ENCODE measurements at places on chromosomes 3 and 15.

DNA sequence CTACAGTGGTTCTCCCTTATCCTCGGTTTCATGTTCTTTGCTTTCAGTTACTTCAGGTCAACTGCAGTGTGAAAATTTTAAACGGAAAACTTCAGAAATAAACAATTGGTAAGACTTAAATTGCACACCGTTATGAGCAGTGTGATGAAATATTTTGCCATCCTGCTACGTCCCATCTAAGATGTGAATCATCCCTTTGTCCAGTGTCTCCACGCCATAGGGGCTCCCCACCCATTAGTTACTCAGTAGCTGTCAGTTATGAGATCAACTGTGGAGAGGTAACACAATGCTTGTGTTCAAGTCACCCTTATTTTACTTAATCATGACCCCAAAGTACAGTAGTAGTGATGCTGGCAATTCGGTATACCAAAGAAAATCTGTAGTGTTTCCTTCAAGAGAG lies 47.4 kb downstream of the TJP1 start:
- no peak for DNase-seq

DNA sequence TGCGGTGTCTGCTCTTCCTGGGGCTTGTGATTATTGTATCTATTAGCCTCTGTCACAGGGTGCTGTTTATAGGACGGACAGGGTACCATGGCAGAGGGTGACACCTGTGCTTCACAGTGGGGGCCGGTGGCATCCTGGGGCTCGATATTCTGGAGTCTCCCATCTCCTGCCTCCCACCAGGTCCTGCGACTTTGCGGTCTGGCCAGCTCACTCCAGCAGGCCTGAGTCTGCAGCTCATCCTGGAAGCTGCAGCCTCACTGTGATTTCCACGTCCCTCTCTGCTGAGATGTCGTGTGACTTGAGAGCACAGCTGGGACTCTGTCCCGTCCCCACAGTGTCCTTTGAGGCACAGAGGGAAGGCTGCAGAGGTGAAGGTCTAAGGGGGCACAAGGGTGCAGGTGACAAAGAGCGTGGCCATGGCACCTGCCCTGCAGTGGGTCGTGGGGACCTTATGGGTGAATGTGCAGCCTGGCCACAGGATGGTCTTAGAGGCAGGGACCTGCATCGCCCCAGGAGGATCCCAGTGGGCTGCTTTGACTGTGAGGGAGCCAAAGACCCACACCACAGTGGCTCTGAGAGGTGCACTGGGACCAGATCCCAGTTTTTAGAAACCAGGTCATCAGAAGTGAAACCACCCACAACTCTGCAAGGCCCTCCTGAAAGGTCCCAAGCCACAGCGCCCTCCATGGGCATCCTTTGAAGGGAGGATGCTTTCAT lies 172.8 kb downstream of the KLF13 start:
- DNase-seq = no peak

DNA sequence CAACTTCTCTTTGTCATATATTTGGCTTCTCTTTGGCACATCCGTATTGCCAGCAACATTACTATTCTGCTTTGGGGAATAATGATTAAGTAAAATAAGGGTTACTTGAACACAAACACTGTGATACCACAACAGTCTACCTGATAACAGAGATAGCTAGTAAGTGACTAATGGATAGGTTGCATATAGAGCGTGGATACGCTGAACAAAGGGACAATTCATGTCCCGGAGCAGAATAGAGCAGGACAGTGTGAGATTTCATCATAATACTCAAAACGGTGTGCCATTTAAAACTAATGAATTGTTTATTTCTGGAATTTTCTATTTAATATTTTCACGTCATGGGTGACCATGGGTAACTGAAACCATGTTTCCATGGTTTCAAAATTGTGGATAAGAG lies 54.1 kb downstream of the SCN5A start:
- DNase-seq = no peak

- no peak for DNase-seq
Measured at GRCh38 chr3:138395865-138396751, 38.3 kb upstream of the ESYT3 start.

DNA sequence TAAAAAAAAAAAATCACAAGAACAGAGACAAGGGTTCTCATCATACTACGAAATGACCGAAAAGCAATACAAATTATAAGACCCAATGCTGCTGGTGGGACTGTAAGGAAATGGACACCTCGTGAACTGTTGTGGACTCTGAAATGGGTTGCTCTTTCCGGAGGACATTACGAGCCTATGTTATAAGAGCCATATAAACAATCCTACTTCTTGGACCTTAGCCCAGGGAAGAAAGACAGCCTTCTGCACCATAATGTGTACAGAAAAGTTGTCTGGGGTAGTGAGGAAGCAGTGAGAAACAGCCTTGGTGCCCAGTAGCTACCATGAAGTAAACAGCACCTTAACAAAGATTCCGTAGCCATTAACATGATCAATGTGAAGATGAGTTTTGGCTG lies 2.7 kb downstream of the SLC22A14 start:
- no peak for DNase-seq

GRCh38 chr15:38004218-38004861 lies 69.9 kb downstream of the TMCO5A start:
- no peak for DNase-seq

- no peak for DNase-seq
Measured at GRCh38 chr3:184333190-184333589, 4.2 kb upstream of the FAM131A start.

- no peak for DNase-seq
Measured at GRCh38 chr3:194035406-194036138, 100.4 kb upstream of the HES1 start.

Measured in stimulated activated CD8-positive, alpha-beta memory T cell treated with anti-CD3 and anti-CD28 coated beads, Interleukin-4, amount 100 ng/mL, for 24 hours (primary cell).